ENCODE measurements at places on chromosomes 13 and 19.
A peak's percentile ranks its signal among the peaks of the same experiment; 100 is the strongest.

- DNase-seq, result no peak
Observed at GRCh38 chr13:48816700-48817099, 159.0 kb upstream of the FNDC3A start.

GRCh38 chr19:31970027-31970461, 375.4 kb upstream of the ZNF507 start:
- no peak for DNase-seq

GRCh38 chr13:103883164-103883563, 816.9 kb upstream of the SLC10A2 start:
- DNase-seq, result peak; percentile 1

DNA sequence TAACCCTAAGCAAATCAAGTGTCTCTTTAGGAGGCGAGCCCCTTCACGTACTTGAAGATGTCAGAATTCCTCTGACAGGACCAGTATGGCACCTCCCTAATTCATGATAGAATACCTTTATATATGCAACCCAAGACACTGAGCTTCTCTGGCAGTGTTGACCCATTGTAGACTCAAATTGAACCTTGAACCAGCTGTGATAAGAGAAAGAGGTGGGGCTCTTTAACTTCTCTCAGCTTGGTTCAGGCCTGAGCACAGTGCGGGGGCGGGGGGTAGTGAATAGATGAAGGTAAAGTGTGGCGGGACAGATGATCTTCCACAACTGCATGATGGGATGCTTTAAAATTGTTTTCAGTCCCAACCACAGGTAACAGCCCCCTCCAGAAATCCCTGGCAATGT, 12.1 kb downstream of the MBNL2 start:
- DNase-seq, result no peak

- DNase-seq, result no peak
Observed at GRCh38 chr13:95387733-95388207, 86.5 kb upstream of the ABCC4 start.

DNA sequence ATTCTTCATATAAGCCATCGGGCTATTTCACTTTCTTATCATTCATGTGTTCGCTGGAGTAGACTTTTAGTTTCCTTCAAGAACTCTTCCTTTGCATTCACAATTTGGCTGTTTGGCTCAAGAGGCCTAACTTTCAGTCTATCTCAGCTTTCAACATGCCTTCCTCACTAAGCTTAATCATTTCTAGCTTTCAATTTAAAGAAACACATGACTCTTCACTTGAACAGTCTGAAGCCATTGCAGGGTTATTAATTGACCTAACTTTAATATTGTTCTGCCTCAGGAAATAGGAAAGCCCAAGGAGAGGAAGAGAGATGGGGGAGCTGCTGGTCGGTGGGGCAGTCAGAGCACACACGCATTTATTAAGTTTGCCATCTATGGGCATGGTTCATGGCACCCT, 158.1 kb downstream of the SUCLA2 start:
- no peak for DNase-seq

DNA sequence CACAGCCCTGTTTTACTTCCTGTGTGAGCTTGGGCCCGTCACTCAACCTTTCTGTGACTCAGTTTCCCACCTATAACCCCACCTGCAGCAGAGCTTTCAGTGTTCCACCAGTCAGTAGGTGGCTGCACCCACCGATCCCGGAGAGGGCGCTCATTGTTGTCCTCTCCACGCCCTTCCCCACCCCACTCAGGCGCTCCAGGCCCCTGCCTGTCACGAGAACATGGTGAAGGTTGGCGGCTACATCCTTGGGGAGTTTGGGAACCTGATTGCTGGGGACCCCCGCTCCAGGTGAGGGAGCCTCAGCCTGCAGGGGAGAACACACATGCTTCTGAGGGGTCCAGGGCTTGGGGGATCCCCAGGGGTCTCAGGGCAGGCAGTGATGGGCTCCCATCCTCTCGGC, 12.3 kb downstream of the FUZ start:
- no peak for DNase-seq

- DNase-seq, result no peak
Observed at GRCh38 chr13:46359714-46360113, 27.3 kb downstream of the RUBCNL start.

DNA sequence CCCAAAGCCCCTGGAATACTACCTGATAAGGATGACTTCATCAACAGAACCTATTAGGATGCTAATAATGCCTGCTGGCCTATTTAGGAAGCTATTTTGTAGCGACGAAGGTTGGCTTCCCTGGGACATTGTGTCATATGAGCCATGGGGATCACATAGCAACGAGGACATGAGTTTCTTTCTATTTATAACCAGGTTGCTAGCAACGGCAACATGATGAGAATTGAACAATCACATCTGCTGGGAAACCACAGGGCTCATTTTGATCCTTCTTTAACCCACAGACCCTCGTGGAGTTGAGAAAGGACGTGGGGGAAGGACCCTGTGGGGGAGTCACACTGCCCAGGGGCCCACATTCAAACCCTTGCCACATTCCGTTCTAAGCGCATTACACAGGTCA, 172.2 kb downstream of the COL4A1 start:
- no peak for DNase-seq

DNA sequence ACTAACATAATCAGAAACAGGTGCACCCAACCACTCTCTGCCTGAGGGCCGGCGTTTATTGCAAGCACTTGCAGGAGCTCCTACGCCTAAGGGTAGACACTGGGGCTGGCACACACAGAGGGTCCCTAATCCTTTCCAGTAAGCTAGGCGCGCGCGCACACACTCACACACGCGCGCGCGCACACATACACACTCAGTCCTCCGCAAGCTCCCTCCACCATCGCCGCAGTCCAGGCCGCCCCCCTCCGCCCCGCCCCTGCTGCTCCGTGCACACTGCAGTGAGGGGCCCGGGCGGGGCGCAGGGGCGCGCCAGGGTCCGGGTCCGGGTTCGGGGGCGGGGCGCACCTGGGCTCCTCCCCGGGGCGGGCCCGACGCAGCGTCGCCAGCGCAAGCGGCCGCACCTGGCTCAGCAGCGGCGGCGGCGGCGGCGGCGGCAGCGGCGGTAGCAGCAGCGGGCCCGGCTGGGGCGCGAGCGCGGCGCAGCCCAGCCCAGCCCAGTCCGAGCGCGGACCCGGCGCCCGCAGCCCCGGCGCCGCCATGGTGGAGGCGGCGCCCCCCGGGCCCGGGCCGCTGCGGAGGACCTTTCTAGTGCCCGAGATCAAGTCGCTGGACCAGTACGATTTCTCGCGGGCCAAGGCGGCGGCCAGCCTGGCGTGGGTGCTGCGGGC, at the start of gene CAMSAP3:
Gene CAMSAP3 (plus strand): TSS at position 398 of the 668 bp plus-strand sequence. CDS start 140 bp downstream, at position 538.
- peak; percentile 86 for DNase-seq

DNA sequence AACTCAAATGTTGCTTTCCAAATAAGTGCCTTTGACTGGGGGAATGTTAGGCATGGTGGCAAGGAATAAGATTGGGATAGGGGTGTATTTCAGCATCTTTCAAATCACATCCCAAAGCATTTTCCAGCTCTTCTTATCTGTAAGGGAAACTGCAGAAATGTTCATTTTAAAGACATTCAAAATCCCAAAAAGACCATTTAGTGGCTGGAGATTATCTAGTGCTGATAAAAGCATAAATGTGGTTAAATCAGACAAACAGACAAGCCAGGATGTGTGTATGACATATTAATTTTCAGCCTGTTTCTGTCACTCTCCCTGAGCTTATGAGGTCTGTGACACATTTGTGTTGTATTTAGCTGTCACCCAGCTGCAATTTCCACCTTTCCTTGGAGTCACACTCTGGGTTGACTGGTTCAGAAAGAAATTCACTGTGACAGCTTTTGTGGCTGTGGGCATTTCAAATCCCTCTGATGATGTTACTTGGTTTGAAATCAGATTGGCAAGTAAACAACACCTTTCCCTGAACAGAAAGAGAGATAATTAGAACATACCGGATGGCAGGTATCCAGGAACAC, 69.7 kb upstream of the SIAH3 start:
- DNase-seq, result no peak

GRCh38 chr19:4539693-4540581, at the start of gene LRG1:
LRG1 (minus strand) TSS chr19:4540036; CDS start chr19:4540013, 23 bp downstream.
- DNase-seq, result peak; percentile 92

GRCh38 chr13:107301724-107302374, 733.9 kb upstream of the ARGLU1 start:
- no peak for DNase-seq

GRCh38 chr13:23628765-23629565, 58.8 kb downstream of the TNFRSF19 start:
- DNase-seq, result no peak

- DNase-seq, result no peak
Observed at GRCh38 chr19:6590258-6590826, 608 bp downstream of the CD70 start.

DNA sequence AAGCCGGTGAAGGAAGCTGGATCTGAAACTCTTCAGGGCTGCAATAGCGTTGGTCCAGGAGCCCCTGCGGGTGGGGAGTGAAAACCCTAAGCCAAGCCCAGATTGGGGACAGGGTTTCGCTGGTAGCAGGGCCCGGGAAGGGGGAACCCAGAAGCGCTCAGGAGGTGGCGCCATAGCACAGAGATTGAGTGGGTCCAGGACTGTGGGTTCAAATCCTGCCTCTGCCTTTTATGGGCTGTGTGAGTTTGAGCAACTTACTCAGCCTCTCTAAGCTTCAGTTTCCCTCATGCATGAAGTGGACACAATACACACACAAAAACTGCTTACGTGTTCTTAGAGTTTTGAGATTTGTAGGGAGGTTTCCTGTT, 8.3 kb upstream of the SYCN start:
- no peak for DNase-seq

DNA sequence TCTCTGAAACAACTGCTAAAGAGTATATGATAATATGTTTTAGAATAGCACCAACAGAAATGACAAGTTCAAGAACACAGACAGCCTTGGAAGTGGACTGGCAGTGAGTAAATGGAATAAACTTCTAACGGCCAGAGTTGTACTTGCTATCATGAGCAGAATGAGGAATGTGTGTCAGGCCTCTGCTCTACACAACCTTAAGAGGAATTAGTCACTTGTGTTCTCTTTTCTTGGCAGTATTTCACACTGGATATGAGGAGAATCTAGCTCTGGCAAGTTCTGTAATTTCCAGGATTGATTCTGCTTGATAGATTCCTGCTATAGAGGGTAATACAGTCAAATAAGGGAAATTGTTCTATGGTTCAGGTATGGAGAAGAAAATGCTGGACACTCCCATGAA, 757.3 kb downstream of the EFNB2 start:
- no peak for DNase-seq

GRCh38 chr19:33514885-33515551, 6.6 kb downstream of the PEPD start:
- DNase-seq, result no peak

DNA sequence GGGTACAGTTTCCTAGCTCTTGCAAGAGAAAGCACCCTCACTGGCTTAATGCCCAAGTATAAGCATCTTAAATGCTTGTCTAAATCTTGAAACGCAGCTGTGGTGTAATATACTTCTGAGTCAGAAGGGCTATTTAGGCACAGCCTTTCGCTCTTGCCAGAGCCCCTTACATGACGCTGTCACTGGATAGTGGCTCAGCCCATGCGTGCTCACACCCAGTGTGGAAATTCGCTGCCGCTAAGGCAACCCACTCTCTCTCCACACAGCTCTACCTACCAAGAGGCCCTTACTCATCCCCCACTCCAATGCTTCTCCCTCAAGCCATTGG, 24.0 kb downstream of the UQCRFS1 start:
- DNase-seq, result no peak

- DNase-seq, result no peak
Observed at GRCh38 chr13:79191501-79191900, 214.6 kb downstream of the RBM26 start.

- DNase-seq, result no peak
Observed at GRCh38 chr19:52993342-52994178, 20.2 kb upstream of the ERVV-1 start.

DNA sequence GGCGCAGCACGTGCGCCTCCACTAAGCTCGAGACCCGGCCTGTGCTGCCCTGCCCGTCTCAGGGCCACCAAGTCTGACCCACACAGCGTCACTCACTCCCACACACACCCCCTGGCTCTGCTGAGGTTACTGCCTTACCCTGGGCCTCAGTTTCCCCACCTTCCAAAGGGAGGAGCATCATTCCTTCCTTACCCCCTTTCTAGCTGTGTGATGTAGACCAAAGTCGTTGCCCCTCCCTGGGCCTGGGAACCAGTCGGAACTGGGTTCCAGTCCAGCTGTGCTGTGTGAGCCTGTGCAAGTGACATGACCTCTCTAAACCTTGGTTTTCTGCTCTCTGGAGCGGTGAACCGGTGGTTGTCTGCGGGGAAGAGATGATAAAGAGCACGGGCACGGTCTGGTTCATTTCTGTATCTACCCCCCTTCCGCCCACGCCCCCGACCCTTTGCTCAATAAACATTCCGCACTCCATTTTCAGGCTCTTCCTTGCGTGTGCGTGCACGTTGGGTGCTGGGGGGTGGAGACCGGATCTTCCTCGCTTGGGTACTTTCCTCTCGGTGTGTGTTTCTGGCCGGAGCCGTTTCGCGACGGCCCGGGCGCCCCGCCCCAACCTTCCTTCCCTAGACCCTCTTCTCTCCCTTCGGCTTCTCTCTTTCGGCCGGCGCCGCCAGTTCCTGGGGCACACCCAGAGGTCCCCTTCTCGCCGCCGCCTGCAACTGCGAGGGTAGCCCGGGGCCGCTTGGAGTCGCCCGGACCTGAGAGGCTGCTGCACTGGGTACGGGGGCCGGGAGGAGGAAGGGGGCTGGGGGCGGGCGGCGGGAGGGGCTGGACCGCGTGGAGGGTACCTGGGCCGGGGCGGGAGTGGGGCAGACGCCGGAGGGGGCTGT, at the start of gene ZNF581:
Gene ZNF581 (plus strand): TSS at position 647 of the 884 bp plus-strand sequence. CDS start 923 bp downstream, outside the sequence.
- DNase-seq, result peak; percentile 96

DNA sequence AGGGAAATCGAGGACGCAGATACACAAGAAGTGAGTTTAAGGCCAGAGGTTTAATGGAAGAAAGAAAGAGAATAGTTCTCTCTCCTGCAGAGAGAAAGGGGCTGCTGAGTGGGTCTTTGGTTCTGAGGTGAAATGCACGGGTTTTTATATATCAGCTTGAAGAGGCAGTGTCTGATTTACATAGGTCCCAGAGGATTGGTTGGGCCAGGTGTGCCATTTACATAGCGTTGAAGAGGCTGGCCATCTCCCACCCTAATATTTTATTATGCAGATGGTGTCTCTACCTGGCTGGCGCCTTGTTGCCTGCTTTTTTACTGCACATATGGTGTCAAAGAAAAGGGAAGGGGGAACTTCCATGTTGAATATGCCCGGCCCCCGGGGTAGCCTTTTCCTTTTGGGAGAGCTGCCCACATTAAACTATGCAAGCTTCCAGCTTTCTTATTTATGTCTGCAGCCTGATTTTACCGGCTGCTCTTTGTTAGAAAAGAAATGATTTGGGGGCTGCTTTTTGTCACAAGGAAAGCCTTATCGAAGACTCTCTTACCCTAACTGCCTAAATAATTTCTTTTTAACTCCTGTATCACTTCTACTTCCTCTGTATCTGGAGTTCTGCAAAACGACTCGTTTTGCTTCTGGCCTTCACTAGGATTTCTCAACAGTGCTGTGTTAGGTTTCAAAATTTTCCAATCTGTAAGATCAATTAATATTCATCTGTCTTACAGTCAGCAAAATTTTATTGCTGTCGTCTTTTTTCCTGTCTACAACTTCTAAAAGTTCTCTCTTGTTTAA, 268.5 kb downstream of the B3GLCT start:
- no peak for DNase-seq

GRCh38 chr13:24694907-24695306, 14.7 kb downstream of the ATP12A start:
- DNase-seq, result no peak

GRCh38 chr19:34366738-34367623, 2.0 kb downstream of the GPI start:
- DNase-seq, result no peak

GRCh38 chr13:43551897-43552456, 234.8 kb downstream of the ENOX1 start:
- DNase-seq, result no peak

All from HuH-7.5 (cell line).